Stimulated activated CD4-positive, alpha-beta T cell treated with anti-CD3 and anti-CD28 coated beads, Interleukin-15, amount 100 ng/mL, for 1 hour (primary cell): ENCODE measurements at places on chromosomes 5 and 9.

DNA sequence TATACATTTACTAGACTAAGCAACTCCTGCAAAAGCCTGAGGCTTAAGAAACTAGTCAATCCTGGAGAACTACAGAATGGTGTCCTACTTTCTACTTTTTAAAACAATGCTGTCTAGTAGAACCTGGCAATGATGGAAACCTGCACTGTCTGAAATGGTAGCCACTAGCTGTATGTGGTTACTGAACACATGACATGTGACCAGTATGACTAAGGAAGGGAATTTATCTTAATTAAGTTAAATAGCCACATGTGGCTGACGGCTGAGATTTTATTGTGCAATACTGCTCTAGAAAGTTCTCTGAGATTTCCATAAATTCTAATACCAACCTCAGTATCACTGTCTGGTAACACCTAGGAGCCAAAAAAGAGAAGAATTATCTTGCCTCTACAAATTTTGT lies 44.9 kb upstream of the RAPGEF6 start:
- DNase-seq = no peak

DNA sequence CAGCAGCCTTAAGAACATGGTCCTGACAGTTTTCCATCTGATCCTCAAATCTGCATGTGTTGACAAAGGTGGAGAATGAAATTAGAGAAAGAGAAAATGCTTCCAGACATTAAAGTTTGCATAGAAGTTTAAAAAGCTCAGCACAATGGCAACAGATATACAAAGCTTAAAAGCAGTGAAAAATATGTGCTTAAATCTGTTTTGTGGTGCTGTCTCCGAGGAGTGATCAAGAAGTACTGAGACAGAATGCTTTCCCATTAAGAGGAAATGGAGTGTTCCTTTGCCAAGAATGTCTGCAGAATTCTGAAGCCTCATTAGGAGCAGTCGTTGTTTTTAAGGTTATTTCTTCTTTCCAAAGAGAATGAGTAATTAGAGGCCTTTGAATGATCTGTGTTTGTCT lies 131.4 kb downstream of the MCTP1 start:
- DNase-seq = no peak

DNA sequence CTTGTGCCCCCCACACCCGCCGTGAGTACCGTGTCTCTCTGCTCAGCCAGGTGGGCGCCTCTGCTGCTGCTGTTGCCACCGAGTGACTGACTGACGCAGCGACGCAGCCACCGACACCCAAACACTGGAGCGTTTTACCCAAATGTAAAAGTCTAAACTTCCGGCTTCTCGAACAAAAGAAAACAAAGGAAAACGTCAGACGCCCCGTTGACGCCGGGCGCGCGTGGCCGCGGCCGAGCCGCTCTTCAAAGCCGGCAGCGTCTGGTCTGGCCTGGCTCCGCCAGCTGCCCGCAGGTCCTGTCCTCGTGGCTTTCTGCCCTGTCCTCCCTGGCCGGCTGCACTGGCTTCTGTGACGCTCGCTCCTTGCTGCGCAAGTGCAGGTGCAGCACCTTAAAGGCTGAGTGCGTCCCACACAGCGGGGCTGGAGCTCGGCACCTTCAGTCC lies 41.4 kb upstream of the CLPTM1L start:
- DNase-seq = peak; percentile 40

DNA sequence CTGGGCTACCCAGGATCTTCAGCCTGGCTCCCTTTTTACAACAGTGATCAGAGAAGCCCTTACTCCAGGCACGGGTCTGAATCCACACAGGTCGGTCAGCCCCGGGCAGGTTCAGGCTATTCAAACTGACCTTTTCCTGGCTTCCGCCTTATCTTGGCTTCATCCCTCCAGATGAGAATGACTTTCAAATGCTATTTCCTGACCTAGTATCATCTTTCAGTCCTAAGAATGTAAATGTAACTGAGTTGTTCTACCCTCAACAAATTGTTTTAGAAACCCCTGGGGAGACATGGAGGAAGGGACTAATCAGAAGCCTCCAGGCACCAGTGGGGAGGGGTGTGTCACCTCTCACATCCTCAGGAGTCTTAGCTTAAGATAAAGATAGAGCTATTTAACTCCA lies 213.2 kb downstream of the EPB41L4A start:
- DNase-seq = no peak

GRCh38 chr9:16453390-16453789 lies 417.1 kb downstream of the BNC2 start:
- DNase-seq = no peak

DNA sequence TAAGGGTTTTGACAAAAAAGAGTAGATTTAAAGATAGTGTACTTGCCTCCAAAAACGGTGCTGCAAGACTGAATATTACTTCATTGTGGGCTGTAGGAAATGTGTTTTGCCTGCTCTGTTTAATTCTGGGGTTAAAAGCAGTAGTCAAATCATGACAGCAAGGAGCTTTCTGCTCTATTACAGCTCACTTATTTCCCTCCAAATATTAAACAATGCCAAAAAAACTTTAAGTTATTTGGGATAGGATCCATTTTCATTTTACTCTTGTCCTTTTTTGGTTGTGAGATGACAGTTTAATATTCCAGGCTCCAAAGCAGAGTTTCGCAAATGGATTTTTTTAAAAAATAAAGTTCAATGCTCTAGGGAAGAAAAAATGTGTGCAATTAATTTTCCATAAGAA lies 340.4 kb upstream of the RGMB start:
- DNase-seq = no peak

DNA sequence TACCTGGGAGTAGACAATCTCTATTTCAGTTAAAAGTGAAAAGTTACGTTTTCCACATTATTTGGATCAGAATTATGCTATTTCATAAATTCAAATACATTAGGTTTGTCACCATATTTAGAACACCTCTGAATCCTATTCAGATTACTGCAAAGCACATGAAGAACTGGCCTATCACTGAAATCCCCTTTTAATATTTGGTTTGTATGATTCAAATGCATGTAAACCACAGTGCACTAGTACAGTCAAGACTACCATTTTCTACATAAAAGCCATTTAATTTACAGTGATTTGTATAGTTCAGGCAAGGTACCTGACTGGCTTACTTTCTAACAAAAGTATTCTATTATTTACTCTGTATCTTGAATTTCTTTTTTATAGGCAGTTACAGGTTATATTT lies 212.5 kb downstream of the MEF2C start:
- no peak for DNase-seq

DNA sequence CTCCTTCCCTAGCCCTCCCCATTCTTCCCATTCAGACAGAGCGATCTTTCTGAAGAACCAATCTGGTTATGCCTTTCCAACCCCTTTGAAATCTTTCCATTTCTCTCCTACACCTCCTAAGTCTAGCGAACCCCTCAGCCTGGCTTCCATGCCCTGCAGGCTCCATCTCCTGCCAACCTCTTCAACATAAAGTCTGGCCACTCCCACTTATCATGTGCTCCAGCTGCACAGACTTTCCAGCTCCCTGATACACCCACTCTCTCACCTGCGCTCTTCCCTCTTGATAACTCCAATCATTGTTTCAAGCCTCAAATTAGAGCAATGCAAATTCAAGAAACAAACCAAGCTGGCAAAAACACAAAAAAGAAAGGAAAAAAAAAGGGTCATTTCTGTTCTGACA lies 3.8 kb upstream of the ORM1 start:
- no peak for DNase-seq

DNA sequence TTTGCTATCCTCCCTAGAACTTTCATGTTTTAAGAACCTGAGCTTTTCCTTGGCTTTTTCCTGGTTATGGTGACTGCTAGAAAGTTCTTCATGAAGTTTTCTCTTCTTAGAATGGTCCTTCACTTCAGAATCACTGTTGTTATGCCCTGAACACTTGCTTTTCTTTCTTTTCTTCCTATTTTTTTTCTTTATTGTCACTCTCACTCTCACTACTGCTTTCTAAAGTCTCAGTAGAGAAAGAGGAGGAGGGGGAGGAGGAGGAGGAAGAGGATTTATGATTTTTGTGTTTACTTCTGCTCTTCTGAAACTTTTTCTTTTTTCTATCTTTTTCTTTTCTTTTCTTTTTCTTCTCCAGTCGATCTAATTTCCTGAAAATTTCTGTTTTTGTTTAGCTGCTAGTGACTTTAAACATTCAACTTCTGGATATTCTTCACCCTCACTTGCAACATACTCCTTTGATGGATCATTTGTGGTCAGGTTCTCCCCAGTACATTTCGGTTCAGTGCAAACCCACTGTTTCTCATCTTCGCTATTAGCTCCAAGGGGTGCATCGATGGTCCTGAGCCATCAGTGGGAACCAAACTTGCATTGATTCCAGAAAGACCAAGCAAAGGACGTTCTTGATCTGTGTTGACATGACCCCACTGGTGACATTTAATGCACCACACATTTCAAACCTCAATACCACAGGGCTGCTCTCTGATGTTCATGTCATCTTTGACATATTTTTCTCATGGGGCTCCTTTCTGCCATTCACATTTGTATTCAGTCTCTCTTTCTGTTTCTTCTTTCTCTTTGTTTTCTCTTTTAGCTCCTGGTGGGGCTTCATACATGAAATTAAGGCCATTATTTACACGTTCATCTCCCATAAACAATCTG lies 81.6 kb upstream of the HAND1 start:
- no peak for DNase-seq

- no peak for DNase-seq
Measured at GRCh38 chr5:78903861-78904260, 81.2 kb downstream of the ARSB start.

GRCh38 chr9:85129514-85129913 lies 460.0 kb downstream of the NTRK2 start:
- no peak for DNase-seq

DNA sequence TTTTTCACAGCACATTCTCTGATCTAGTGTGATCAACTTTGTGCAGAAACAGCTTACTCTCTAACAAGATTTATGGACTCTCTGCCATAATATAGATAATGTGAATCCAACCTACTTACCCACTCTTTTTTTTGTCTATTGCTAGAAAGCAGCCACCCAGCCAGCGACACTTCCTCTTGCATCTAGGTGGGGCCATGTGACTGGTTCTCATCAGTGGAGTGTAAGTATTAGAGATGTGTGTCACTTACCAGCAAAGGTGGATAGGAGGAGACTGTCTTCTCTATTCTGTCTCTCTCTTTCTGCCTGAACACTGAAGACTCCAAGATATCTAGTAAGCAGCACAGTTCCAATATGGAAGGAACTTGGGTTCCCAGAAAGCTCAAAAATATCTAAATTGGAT lies 174.8 kb downstream of the MCTP1 start:
- no peak for DNase-seq

DNA sequence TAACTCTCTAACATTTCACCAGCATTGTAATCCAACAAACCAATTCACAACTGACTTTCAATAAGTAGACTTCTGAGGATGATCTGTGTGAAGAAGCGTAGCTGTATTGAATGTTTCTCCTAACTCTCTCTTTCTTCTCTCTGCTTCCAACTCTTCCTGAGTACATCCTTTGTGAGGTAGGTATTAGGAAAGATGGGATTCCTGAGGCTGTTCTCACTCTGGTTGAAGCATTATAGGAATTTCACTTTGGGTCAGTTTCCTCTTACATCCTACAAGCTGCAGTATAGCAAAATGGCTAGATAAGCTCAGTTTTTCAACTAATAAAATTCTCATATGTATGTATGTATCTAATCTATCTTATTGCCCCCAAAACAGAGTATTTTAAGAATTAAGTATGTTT lies 702.8 kb downstream of the CETN3 start:
- no peak for DNase-seq

DNA sequence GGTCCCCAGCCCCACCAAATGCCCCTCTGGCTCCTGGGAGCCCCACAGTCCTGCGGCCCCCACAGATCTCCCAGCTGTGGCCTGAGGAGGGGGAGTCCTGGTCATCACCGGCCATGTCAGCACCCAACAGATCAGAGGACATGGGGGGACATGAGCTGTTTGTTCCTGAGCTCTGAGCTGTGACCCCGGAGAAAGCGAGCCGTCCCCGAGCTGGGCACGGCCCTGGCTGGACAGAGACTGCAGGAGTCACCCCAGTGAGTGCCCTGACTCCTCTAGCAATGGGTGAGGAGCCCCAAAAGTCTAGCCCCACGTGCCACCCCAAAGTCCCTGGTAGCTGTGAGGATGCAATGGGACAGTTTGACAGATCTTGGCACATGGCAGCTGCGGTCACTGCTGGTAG lies 25.7 kb downstream of the CCDC187 start:
- DNase-seq = no peak

- DNase-seq = peak; percentile 41
Measured at GRCh38 chr9:114108016-114108833, 9.1 kb upstream of the KIF12 start.

- no peak for DNase-seq
Measured at GRCh38 chr5:165631235-165631634, 2125.8 kb downstream of the MAT2B start.

DNA sequence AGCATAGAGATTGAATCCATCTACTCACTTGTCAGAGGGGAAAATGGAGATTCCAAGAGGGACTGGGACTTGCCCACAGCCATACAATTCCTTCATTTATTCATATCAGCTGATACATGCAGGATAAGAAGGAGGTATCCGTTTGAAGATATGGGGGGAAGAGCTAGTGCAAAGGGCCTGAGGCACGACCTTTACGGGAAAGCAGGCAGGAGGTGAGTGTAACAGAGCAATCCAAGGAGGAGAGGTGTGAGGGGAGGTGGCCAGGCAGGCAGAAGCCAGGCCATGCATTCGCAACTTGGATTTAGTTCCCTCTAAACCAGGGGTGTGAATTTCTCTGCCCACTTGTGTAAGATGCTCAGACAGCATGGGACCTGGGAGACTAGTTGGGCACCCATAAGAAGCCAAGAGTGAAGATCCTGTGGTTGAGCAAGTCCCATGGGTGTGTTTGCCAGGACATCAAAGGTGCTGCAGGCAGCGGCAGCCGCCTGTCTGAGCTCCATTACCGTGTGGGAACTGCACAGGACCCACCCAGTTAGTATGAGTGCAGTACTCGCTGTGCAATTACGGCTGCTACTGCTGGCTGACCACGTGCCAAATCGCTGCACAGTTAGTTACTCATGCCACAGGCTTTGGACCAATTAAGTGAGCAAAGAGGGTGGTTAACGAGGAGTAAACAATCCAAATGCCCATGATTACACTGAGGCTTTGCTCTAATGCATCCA lies 31.4 kb upstream of the FAT2 start:
- DNase-seq = no peak

DNA sequence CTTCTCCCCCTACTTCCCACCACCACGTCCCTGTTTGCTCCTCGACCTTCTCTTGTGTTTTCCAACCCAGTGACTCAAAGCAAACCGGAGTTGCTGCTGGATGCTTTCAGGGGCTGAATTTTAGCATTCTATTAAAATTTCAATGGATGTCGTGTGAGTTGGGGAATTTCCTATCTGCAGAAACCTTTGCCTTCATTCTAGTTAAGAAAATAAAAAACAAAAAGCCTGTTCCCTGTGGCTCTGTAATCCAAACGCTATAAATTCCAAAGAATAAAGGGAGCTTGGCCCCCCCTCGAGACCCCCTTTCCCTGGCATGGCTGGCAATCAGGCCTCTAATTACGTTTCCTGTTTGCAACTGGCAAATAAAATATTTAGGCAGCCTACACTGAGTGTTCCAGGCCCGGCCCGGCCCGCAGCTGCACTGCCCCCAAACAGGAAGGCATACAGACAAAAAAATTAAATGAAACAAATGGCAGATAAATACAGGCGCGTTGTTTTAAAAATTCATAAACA lies 139.4 kb upstream of the PPP1R26 start:
- no peak for DNase-seq
